ENCODE measurements at places on chromosomes 3 and 15.

DNA sequence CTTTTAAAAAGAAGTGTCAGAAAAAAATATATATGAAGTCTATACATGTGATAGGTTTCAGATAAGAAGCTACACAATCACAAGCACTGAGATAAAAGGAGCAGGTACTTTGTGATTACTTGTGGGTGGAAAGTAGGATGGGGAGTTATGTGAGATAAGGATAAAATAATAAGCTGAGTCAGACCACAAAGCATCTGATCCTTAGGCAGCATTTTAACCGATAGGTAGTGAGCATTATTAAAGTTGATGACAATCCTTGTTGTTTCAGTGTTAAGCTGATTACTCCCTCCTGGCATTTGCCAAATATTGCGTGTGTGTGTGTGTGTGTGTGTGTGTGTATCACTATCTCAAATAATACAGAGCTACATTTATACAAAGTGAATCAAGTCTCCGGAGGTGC is 483.1 kb downstream of the NAALADL2 start:
- DNase-seq: no peak

- DNase-seq: no peak
Observed at GRCh38 chr15:64720188-64720587, 55.2 kb downstream of the RBPMS2 start.

DNA sequence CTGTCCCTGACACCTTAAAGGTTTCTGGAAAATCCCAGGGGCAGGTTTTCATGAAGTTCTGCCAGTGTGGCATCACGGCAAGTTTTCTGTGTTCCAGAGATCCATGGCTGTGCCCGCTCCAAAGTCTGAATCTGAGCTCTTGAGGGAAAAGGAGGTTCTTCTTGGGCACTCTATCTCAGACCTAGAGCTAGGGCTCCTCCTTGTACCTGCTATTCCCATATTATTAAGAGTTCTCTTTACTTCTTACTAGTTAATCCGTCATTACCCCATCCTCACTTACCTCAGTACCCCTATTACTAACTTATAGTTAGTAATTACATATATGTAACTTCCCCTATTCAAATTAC is 5.9 kb upstream of the TRA2B start:
- DNase-seq: no peak

- DNase-seq: no peak
Observed at GRCh38 chr3:53361852-53362251, 14.5 kb upstream of the DCP1A start.

GRCh38 chr3:11661052-11661656 is 17.4 kb upstream of the VGLL4 start:
- no peak for DNase-seq

DNA sequence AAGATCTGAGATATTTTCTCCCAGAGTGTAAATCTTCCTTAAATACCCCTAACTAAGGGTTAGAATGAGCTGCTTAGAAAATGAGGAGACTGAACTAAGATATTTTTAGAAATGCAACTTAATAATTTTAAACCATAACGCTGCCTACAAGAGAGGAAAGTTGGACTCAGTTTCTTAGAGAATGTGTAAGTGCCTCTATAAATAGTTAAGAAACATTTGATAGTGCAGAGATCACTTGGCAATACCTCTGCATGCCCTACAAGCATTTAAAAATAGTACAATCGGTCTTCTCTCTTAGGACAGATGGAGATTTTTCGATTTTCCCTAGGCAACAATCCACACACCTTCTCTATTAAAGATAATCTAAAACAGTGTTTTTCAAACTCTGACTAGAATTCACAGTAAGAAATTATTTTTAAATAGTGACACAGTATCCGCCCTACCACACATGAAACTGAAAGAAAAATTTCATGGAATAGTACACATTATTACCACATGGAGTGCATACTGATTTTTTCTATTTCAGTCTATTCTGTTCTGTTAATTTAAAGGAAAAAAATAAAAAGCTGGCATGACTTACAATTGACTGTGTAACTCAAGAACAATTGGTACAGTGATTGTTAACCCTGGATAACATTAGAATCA is 83.2 kb downstream of the GADL1 start:
- no peak for DNase-seq

- no peak for DNase-seq
Observed at GRCh38 chr3:111326144-111326995, 215.6 kb upstream of the CD96 start.

All from HuH-7.5 (cell line).